NCI-H524 treated with DMSO at 0.1 percent for 48 hours (cell line): ENCODE measurements at places on chromosomes 1 and 21.

DNA sequence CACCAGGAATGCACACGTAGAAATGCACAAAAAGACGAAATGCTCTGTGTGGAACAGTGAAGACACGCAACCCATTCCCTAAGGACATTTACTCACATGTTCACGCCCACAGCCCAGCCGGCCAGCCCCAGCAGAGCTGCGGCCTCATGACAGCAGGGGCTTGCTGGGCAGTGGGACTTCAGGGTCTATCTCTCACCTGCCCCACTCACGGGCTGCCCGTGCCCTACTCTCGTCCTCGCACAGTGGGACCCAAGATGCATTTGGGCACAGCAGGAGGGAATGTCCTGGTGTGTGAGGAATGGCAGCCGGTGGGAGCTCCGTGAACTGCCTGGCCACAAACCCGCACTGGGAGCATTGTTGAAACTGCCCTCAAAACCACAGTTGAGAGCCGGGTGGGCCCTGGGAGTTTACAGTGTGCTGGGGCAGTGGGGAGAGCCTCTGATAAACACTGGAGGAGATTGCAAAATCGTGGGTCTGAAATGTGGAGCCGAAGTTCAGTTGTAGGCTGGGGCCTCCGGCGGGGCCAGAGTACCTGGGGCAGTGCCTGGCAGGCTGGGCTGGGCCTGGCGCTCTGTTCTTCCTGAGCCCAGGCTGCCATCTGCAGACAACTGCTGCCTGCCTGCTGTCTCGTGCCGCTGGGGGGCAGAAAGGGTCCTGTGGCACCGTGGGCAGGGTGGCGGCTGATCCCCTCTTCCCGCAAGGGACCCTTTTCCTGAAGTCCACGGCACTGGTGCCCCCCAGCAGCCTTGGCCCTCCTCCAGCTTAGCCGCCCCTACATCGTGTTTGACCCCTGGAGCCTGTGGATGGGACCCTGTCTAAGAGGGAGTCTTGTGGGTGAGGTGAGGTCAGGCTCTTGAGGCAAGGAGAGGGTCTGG, 20.7 kb upstream of the POFUT2 start:
- DNase-seq, result no peak

DNA sequence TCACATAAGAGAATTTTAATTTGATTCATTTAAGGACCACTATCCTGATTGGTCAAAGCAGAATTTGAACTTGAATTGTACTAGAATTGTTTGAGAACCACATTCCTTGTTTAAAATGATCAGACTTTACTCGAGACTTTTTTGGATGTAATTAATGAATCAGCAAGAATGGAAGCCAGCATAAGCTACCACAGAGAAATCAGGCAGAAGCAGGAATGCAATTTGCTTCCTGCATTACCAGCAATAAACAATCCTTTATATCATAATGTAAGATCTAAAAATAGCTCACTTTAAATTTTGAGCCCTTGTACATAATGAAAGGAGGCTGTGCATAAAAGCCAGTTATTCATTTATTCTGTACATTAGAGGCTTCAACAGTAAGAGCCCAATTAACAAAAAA, 119.8 kb upstream of the BACE2 start:
- no peak for DNase-seq

GRCh38 chr1:162215902-162216301, 146.4 kb downstream of the NOS1AP start:
- DNase-seq, result no peak

GRCh38 chr1:185425163-185425562, 108.1 kb upstream of the IVNS1ABP start:
- DNase-seq, result peak; percentile 36

DNA sequence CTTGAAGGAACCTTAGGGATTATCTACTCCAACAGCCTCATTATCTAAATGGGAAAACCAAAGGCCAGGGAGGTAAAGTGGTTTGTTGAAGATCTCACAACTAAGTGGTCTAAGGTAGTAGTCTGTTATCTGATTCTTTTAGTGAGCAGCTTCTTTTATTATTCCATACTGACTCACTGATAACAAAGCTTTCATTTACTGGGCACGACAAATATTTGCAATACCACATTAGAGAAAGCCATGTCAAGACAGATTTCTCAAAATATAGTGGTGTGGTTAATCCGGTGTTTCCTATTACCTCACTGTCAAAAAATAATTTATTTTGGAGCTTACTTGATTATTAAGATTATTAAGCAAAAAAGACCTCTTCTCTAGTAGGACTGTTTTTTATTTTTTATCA, 369.1 kb downstream of the S1PR1 start:
- DNase-seq, result no peak

DNA sequence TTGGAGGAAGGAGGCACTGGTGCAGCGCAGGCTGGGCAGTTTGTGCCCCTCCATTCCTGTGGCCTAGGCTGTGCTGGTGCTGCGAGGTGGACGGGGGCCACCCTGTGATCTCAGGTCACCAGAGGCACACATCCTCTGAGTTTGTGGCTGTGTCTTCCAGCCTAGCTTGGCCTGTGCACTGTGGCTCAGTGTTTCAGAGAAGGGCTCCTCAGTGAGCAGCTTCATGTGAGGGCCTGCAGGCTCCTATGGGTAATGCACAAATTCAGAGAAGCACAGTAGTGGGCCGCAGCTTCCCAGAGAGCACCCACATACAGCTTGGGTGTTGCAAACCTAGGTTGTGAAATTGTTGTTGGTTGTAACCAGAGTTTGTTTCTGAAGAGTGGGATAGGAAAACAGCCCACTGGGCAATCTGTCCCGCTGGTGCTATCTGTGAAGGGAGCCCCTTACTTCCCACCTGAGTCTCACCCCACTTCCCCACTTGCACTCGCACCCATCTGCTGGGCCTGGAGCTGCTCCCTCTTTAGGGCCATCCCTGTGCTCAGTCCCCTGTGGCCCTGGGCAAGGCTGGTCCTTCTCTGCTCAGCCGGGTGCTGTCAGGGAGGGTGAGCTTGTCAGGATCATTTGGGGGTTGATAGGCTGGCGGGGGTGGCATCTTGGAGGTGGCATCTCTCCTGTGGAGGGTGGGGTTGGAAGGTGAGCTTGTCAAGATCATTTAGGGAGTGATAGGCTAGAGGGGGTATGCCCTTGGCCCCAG, 30.2 kb downstream of the SNAP47 start:
- DNase-seq, result no peak

GRCh38 chr1:20654104-20654690, 7.0 kb downstream of the DDOST start:
- DNase-seq, result no peak

DNA sequence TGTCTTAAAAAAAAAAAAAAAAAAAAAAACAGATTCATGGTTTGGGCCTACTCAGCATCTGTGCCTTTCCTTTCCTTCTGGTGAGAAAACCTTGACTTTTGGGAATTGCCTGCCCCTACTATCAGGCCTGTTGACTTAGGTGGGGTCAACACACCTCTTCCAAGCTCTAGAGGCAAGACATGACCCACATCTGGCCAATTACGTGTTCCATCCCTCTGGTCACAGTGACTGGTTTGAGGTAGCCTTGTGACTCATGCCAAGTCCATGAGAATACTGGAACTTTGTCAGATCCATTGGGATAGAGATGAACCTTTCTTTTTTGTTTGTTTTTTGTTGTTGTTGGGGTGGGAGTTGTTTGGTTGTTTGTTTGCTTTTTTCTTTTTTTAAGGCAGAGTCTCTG, 37.3 kb upstream of the KHDRBS1 start:
- DNase-seq, result no peak

- no peak for DNase-seq
Measured at GRCh38 chr1:67029472-67029871, 24.5 kb downstream of the SLC35D1 start.

DNA sequence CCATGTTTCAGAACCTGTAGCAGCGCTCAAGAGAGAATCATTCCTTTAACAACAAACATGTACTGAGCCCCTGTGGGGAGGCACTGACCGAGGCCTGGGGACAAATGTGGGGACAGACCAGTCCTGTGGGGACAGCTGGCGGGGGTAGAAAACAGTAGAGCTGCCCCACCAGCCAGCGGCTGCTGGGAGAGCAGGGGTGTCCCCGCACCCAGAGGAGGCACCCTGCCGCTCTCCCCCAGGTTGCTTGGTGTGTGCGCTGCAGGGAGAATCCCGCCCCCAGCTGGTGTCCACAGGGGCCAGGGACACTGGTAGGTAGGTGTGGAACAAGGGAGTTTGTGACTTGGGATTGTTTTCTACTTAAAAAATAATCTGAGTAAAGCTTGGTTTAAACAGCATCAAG, 62.1 kb downstream of the ADARB1 start:
- DNase-seq, result no peak

DNA sequence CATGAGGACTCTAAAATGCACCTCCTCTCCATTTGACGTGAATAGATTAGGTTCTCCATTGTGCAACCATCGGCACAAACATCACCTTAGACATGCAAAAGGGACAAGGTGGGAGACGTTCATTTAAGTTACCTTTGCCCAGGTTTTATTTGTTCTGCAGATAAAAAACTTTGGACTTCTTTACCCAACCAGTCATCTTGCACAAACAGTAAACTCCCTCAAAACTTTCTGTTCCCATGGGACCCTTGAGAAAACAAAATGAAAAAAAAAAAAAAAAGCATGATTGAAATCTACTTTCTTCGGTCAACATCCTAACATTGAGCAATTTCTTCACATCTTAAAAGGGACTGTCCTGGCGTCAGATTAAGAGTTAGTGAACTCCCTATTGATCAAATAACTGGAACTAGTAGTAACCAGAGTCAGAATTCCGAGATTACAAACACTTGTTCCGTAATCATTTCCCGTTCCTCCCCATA, 31.4 kb upstream of the PROX1 start:
- no peak for DNase-seq

DNA sequence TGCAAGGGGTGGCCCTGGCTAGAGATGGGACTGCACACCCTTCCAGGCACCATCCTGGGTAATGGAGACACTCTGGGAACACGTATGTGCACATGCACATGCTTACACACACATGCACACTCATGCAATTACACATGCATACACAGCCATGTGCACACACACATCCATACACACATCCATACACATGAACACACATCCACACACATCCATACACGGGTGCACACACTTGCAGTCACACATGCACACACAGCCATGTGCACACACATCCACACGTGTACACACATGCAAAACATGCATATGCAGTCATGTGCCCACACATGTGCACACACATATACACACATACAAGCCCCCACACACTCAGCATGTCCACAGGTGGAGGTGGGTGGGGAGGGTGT, 22.3 kb upstream of the POFUT2 start:
- no peak for DNase-seq

GRCh38 chr1:244173769-244174168, 122.7 kb downstream of the ZBTB18 start:
- DNase-seq, result no peak

DNA sequence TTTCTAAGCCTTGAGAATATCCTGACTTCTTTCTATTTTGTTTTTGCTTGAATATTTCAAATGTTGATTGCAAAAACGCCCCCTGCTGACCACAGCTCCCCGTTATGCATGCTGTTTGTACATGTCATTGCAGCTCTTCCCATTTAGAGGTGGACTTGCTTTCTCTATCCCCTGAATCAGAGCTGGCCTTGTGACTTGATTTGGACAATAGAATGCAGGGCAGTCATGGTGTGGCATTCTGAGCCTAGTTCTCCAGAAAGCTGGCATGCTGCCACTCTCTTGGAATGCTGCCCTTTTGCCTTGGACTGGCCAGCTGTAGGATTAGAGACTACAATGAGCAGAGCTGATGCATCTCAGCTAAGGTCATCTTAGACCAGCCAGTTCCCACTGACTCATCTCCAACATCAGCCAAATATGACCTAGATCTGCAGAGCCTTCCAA, 1561.5 kb downstream of the MRPL39 start:
- no peak for DNase-seq
